ENCODE measurements at places on chromosomes 4 and X.

GRCh38 chr4:165709516-165709915 is 163.5 kb upstream of the TLL1 start:
- no peak for DNase-seq

DNA sequence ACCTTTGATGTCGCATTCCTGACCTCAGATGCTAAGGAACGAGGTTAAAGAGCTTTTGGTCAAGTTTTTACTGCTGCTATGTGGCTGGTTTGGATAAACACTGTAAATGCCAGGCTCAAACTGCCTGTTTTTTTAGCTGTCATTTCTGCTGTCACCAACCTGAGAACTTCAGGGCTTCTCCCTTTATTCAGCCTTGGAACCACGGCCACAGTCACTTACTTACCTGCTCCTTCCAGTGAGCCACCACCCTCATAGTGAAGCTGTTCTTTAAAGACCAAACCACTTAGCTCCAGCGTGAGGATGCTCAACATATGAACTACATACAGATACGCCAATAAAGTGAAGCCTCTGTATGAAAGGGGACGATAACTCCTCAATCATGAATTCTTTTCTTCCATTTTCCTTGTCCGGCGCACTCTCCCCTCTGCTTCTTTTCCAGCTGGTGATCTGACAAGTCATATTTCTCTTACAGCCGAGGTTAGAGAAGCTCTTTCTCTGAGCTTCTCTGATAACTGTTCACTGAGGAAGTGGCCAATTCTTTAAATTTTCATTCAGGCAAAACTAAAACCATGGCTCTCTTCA is 152.8 kb upstream of the ANK2 start:
- no peak for DNase-seq

DNA sequence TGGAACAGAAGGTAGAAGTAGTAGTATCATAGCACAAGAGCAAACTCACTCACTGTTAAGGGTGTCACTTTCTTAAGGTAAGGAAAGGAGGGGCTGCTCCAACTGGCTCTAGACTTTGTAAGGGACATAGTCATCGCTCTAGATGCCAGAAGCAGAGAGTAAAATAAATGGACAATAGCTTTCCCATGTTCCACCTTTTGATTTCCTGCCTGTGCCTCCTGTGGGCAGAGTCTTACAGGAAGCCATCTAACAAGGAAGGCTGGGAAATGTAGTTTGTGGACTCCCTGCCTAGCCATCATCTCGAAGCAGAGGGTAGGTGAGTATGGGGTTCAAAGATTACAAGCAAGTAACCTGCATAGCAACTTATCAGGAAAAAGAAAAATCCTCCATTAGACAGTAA is 1.7 kb upstream of the METTL14 start:
- DNase-seq, result no peak

GRCh38 chrX:139832718-139833309 is 100.0 kb downstream of the ATP11C start:
- no peak for DNase-seq

DNA sequence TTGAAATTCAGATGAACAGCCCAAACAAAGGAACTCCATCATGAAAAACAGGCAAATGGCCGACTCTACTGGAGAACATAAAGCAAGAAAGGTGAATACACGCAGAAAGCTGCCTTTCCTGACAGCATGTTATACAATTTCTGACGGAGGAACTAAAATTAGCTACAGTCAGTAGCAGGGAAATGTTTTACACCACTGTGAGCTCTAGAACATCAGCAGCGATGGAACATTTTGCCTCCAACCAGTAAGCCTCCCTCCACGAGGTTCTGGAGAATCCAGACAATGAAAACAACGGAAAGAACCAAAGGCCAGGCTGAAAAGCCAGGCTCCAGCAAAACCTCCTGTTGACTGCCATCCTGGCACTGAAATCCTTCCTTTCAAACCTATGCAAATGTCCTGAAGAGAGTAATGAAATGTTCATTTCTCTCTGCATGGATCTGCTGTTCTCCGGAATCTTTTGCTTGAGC is 78.9 kb downstream of the IRF2 start:
- no peak for DNase-seq

DNA sequence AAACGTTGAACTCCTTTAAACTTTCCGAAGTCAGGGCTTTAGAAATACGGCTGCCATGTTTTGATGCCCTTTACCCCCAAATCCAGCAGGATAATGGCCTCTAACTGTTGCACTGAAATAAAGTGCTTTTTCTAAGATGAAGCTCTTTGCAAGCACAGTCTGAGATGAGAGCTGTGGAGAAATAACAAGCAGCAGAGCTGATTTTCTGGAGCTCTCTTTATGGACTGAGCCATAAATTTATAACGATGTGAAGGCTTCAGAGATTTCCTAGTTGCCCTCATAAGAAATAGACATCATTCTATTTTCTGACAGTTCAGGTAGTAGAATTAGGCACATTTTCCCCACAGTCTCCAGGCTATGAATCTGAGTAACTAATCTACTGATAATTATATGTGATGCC is 567.3 kb downstream of the PDHA2 start:
- DNase-seq, result no peak

GRCh38 chrX:118179718-118180117 is 63.1 kb upstream of the KLHL13 start:
- DNase-seq, result no peak

- no peak for DNase-seq
Measured at GRCh38 chr4:154124539-154125255, 335.8 kb upstream of the SFRP2 start.

DNA sequence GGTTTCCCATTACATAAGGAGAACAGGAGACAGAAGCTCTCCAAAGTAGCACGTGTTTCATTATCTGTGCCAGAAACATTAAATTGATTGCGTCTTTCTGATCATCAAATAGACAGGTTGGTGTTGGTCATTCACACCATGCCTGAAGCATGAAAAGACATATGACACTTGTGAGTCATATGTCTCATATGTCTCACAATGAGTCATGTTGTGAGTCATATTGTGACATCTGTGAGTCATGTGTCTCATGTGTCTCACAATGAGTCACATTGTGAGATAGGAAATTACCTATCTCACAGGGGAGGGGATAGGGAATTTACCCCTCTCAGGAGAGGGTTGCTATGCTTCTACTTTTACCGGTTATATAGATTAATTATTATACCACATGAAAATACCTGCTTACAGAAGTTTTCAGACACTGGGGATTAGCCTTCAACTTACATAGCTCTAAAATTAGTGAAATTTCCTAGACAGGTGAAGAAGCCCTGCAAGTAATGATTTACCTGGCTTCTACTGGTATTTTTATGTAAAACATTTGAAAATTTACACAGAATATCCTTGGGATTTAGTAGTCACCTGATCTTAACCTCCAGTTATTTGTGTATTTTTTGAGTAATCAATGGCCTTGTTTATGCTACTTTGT is 80.8 kb downstream of the NPFFR2 start:
- DNase-seq, result peak; percentile 8

DNA sequence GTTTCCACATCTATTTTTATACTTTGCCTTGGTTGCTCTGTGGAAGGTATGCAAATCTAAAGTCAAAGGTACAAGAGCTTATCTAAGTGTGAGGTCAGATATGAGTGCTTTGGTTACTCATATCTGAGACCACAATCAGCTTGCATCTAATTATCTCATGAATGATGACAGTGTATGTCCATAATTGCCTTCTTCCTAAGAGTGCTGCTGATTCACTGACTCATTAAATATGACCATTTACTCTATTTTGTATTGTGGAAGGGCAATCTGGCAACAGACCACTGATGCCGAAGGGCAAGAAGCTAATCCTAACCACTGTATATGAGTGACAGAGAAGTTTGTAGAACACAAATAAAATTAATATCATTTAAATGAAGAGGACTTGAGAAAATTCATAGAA is 1190.2 kb upstream of the AGA start:
- DNase-seq, result no peak

DNA sequence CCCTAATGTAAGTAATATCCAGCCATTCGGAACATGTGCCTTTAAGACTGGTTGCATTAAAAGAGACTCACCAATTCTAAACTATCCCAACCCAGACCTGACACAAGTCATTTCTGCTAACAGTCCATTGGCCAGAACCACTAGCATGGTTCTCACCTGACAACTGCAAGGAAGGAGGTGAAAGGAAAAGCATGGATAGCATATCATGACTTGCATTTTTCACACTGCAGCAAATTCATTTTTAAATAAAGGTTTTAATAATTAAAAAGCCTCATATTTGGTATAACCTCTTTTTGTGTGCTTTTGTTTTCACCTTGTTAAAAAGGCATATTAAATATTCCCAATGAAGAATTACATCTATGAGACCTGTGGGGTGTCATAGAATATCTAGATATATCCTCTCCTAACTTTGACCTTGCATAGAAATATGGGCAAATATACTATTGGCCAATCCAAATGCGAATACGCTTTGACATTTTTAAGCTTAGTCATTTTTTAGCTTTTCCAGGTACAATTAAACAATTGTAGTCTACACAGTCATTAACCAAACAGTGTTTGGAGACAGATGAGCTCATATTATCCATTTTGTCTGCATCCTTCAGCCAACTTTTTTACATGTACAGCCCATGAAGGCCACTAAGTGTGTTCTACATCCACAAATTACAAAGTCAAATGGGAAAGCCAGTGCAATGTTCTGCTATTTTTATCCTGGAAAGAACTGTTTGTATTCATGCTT is 295.3 kb downstream of the PDGFC start:
- DNase-seq, result no peak

GRCh38 chr4:80196922-80197573 is at the start of gene PRDM8:
Gene PRDM8, plus strand, starts transcription at chr4:80197503. Its CDS starts 2,578 bp downstream, at chr4:80200081.
- DNase-seq, result no peak

- no peak for DNase-seq
Measured at GRCh38 chrX:108699368-108699767, 37.0 kb downstream of the IRS4 start.

DNA sequence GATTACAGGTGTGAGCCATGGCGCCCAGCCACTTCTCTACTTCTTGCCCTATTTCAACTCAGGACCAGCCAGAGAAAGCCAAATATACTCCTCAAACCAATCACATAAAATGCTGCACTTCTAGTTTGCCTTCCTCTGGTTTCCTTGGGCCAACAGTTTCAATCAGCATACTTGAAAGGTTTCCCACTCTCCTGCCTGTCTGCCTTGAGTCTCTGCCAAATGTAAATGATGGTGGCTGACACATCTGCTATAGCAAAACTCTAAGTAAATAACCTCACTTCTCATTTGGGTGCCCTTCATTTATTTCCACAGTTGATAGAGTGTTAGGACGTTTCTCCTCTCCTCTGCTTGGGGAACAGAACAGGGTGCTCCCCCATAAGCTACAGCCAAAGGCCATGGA is 36.4 kb upstream of the PPA2 start:
- no peak for DNase-seq

DNA sequence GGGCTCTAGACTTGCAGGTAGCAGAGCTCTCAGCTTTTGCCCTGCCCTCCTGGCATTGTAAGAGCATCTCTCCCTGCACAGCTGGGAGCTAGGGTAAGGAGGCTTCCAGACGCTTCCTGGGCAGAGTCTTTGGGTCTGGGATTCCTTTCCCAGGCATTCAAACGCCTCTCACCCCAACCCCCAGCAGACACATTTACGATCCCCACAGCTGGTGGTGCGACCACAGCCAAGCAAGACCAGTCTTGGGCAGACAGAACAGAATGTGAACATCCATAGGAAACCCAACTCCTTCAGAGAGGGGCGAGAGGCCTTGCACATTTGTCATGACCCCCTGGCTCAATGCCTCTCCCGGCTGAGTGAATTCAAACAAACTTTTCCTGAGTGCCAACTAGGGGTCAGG is 38.1 kb upstream of the CD99L2 start:
- DNase-seq, result no peak

GRCh38 chr4:136036744-136037143 is 1495.5 kb downstream of the PCDH18 start:
- DNase-seq, result peak; percentile 59

GRCh38 chr4:138770818-138771217 is 244.8 kb upstream of the NOCT start:
- DNase-seq, result no peak

- DNase-seq, result no peak
Measured at GRCh38 chr4:163495900-163496299, 1.4 kb downstream of the TMA16 start.

DNA sequence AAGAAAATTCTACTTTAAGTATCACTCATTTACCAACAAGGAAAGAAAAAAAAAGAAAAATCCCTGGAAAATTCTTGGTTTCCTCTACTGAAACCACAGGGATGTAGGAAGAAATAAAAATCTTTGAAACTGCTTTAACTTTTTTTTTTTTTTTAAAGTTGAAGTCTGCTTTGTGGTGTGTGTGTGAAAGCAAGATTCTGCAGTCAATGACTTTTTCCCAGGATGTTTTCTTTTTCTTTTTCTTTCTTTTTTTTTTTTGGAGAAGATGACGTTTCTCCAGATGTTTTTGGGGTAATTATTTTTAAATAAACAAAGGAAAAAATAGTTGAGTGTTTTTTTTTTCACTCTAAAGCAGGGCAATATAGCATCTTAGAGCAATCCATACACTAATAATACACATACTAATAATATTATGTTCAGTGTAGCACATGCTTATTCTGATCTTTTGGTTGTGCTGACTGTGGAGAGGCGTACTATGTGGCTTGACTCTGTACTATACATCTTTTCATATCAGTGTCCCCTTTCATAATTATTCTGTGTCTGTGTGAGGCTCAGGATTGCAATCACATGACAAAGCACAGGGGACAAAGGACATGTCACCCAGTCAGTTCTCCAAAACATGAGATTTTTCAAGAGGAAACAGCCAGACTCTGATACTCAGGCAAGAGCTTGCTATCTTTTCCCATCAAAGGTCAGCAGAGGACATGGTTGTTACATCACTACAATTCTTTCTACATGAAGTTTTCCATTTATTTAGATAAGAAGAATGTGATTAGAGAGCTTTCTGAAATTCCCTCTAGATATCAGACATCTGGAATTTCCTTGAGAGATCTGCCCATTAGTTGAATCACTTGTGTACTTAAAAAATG is 111.0 kb downstream of the PDE5A start:
- DNase-seq, result no peak

- DNase-seq, result no peak
Measured at GRCh38 chr4:123102897-123103471, 180.6 kb upstream of the NUDT6 start.

DNA sequence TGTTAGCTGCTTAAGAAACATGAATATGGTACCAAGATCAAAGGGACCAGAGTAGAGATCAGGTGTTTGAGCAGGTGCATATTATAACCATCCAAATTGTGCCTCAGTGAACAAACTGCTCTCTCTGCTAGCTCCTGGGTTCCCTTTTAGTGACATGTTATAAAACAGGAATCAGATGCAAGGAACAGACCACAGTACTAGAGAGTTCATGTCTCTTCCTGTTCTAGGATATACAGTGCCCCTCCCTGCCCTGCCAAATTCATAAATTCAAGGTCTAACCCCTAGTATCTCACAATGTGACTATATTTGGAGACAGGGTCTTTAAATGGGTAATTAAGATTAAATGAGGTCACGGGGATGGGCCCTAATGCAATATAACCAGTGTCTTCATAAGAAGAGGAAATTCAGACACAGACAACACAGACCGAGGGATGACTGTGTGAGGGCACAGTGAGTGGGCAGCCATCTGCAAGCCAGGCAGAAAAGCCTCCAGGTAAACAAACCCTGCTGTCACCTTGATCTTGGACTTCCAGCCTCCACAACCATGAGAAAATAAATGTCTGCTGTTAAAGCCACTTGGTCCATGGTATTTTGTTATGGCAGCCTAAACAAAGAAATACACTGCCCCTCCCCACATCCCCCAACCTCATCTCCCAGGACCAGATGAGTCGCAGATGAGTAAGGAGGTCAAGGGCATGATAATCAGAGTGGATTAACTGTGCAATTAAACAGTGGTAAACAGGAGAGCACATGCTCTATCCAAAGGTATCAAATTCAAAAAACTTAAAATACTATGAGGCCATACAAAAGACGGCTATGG is 82.5 kb downstream of the RBM47 start:
- DNase-seq, result no peak

- DNase-seq, result no peak
Measured at GRCh38 chr4:170047771-170048354, 21.7 kb upstream of the MFAP3L start.

Data from brain pericyte (primary cell).